ENCODE measurements at places on chromosomes 2 and 18. TPM values are rescaled to one million over a fixed set of nuclear protein-coding genes. Genes with fewer than 3 reads are reported as not detected.
A peak's percentile ranks its signal among the peaks of the same experiment; 100 is the strongest.

GRCh38 chr2:132037527-132038178 lies 124.1 kb downstream of the ANKRD30BL start:
- H3K4me1 ChIP-seq = peaks cover 5% of the 10 kb centered on the region
- H3K27ac ChIP-seq = no peak overlapping the region
- H3K4me3 ChIP-seq = peak overlapping the region; percentile 61

DNA sequence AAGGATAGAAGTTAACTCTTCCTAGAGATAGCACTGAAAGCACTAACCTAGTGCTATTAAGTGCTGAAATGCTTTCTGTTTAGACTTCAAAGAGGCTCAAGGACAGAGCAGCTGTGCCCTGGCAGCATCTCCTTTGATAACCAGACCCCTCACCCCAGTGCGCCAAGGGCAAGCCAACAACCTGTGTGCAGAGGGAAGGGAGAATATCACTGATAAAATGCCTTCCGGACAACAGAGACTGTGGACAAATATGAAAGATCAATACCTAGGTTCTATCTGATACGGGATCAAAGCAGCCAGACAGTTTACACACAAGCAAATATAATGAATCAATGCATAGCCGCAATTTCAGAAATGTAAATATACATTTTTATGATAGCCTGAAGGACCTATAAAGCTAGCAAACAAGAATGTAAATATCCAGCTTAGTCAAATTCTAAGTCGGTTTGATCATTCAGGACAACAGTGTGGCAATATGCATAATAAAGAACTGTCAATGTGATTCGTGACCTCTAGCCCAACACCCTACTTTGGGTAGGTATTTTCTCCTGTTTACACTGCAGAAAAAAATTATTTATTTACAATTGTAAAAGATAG lies 91.8 kb upstream of the RFX8 start:
- no peaks in the 10 kb centered on the region for H3K27me3 ChIP-seq
- no peaks in the 10 kb centered on the region for H3K36me3 ChIP-seq
- no peaks in the 10 kb centered on the region for H3K4me1 ChIP-seq
- H3K27ac ChIP-seq = no peak overlapping the region
- H3K4me3 ChIP-seq = no peak overlapping the region
- DNase-seq = no peak

DNA sequence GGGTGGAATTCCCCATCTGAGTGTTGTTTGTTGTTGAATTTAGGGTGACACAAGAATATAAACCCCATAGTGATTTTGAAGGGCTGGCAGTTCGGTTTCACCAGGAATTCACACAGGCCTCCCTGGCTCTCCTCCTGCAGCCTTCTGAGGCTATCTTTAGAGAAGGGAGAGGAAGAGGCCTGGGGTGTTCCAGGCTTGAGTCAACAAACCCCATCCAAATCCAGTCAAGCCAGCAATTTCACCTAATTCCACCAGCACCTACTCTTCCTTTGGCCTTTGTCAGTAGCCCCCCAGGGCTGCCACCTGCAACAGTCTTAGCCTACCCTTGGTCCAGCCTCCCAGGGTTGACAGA lies 32.0 kb downstream of the MARCHF4 start:
- peaks cover 16% of the 10 kb centered on the region for H3K4me1 ChIP-seq
- H3K27me3 ChIP-seq = no peaks in the 10 kb centered on the region
- H3K27ac ChIP-seq = no peak overlapping the region
- H3K36me3 ChIP-seq = no peaks in the 10 kb centered on the region
- DNase-seq = no peak

The UCN gene
- total RNA-seq = 1.1 TPM

Data from esophagus squamous epithelium (tissue), 5 donors.